ENCODE measurements at places on chromosomes 4 and X. TPM values are rescaled to one million over a fixed set of nuclear protein-coding genes. Genes with fewer than 3 reads are reported as not detected.

GRCh38 chr4:77226939-77227705 is 70.1 kb downstream of the CCNG2 start:
- no peak for ATAC-seq

- no peak for ATAC-seq
Measured at GRCh38 chr4:78660559-78660958, 109.0 kb downstream of the ANXA3 start.

- ATAC-seq: no peak
Measured at GRCh38 chrX:104513162-104513561, 52.8 kb upstream of the IL1RAPL2 start.

DNA sequence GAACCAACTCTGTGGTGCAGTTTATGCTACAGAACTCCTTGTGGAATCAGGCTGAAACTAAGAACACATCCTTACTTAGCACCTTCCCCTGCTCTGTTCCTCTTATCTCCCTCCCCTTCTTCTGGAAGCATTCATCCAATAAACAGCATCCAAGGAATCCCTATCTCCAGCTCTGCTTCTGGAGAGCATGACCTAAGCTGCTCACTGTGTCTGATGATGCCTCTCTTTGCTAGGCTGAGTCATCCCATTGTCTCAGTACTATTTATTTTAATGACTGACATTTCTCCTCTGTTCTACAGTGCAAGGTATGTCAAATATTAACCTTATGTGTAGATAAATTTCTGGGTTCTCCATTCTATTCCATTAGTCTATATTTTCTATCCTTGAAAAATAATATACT is 71.2 kb downstream of the BEND2 start:
- no peak for ATAC-seq

DNA sequence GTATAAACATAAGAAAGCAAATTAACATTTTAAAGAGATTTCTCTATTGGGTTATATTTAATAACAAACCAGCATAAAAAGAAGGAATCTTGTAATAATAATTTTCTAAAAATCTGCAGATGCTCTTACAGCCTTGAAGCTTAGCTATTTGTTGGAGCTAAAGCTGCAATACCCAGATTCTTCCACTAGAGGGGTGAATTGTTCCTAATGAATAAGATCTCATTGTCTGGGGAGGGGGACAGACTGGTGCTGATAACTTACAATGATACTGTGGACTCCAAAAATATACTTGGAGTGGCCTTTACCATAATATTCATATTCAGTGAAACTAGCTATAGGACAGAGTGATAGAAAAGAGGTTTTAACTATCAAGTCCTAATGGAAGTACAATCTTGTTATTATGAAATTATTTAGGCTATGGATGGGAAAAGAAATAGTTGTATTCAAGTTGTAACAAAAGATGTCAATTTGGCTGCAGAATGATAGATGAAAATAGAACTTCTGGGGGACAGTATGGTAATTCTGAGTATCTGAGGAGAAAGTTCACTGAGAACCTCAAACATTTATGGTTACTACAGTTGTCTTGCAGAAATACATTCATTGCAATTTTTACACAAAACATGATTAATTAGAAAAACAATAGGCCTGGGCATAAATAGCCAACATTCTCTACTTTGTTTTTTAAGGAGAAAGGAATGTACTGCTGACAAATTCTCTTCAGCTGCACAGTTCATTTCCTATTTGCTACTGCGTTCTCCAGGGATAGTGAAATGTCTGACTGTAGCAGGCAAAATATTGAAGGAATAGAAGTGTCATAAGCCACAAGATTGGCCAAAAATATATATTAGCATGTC is 443.3 kb downstream of the GBA3 start:
- peak; percentile 19 for ATAC-seq

- no peak for ATAC-seq
Measured at GRCh38 chr4:163991298-163991865, 496.9 kb downstream of the TMA16 start.

DNA sequence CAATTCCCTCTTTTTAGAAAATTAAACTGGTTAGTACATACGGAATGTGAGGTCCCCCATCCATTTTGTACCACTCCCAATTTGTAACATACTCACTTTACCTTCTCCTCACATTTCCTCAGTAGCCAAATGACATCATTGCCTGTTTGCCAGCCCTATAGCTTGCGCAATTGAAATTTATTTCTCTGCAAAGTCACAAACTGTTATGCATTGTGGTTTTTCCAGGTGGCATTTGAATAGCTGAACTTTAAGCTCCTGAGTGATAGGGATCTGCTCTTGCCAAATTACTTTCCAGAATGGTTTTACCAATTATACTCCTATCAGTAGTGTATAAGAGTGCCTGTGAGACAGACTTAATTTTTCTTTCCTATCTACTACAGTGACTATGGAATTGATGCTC is 7.7 kb downstream of the COL4A5 start:
- no peak for ATAC-seq

GRCh38 chr4:168484626-168485025 is 4.3 kb upstream of the DDX60L start:
- peak; percentile 37 for ATAC-seq

DNA sequence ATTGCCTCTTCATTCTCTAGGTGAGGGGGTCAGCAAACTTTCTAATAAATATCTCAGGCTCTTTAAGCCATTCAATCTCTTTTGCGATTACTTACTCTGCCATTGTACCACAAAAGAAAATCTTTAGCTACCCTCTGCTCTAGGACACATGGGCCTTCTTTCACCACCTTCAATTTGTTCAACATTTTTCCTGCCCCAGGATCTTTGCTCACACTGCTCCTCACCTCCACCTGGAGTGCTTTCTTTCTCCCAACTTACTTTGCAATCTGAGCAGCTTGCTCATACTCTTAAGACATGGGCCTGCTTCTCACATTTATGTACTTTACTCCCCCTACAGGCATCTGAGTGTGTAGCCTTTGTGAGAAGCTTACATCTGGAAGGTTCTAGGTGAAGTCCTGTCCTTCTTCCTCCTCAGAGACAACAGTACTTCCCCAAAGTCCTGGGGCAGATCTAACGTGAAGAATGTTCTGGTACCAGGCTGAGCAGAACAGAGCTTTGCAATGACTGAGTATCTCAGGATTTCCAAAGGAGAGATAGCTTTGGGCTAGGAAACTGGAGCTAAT is 55.0 kb upstream of the PRDM5 start:
- ATAC-seq: no peak

- ATAC-seq: no peak
Measured at GRCh38 chr4:3096202-3096601, 21.7 kb downstream of the HTT start.

- no peak for ATAC-seq
Measured at GRCh38 chr4:77893451-77893850, 30.8 kb downstream of the MRPL1 start.

DNA sequence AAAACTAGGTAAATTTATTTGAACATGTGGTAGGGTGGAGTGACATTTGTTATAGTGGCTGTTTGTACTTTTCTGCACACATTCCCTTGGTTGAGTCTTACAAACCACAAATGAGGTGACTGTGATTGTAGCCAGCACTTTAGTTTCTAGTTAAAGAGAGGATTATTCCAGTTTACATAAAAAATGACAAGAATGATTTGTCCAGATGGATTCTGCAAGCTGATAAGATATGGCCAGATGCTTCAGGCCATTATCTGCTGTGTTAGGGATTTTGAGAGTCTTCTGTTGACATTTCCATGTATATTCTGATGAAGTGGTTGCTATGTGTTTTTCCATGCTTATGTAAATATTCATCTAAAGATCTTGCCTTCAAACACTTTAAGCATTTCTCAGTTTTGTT is 31.0 kb upstream of the PDE5A start:
- ATAC-seq: no peak

- ATAC-seq: no peak
Measured at GRCh38 chrX:4094926-4095325, 381.5 kb upstream of the PRKX start.

GRCh38 chr4:14529653-14530052 is 472.6 kb upstream of the CPEB2 start:
- ATAC-seq: peak; percentile 43

Gene SSX1
- not detected for total RNA-seq

Gene PRSS12
- 1,658 TPM for total RNA-seq

Gene CSAG3
- not detected for total RNA-seq

Gene GSPT2
- 19.3 TPM for total RNA-seq

All from motor neuron (in vitro differentiated cells).